ENCODE measurements at places on chromosomes 7 and 10. TPM values are rescaled to one million over a fixed set of nuclear protein-coding genes. Genes with fewer than 3 reads are reported as not detected.

Gene TMEM168
- 17.9 TPM for total RNA-seq

Gene CDC14C
- not detected for total RNA-seq

Gene CHRM2
- not detected for total RNA-seq

Gene ADIRF
- total RNA-seq = 504 TPM

Gene CFAP46
- total RNA-seq = 0.24 TPM

Gene SH2D4B
- total RNA-seq = 0.13 TPM

Gene TET1
- total RNA-seq = 7.1 TPM

Gene FAM25C
- not detected for total RNA-seq

Gene MEST
- 953 TPM for total RNA-seq

Gene CXCL12
- 53.4 TPM for total RNA-seq

Gene SFXN2
- total RNA-seq = 4.5 TPM

Gene CCL24
- total RNA-seq = 2.5 TPM

Gene KLF14
- 1.4 TPM for total RNA-seq

Gene RBM33
- total RNA-seq = 53.4 TPM

Gene PLEKHS1
- not detected for total RNA-seq

Gene TMEM196
- 0.82 TPM for total RNA-seq

Gene LRRC72
- not detected for total RNA-seq

Gene ADCK2
- total RNA-seq = 24.2 TPM

Gene OR6B1
- total RNA-seq = not detected

Gene FOXP2
- 16.7 TPM for total RNA-seq

Gene CPA4
- 3.0 TPM for total RNA-seq

Gene TMEM139
- 1.6 TPM for total RNA-seq

Gene ECHDC3
- total RNA-seq = 138 TPM

Gene FIGNL1
- total RNA-seq = 7.0 TPM

Gene WNT16
- not detected for total RNA-seq

Gene TMEM236
- total RNA-seq = 3.3 TPM

Gene C7orf57
- not detected for total RNA-seq

Gene MASTL
- total RNA-seq = 10.4 TPM

Gene ZEB1
- 128 TPM for total RNA-seq

Gene KCNH2
- 0.12 TPM for total RNA-seq

Gene IRF5
- 5.3 TPM for total RNA-seq

Gene HUS1
- 43.0 TPM for total RNA-seq

Gene OR2A1
- 0.95 TPM for total RNA-seq

Gene HOXA2
- total RNA-seq = 1.1 TPM

Gene DNA2
- 2.3 TPM for total RNA-seq

Gene EPO
- not detected for total RNA-seq

Gene HSPA12A
- total RNA-seq = 55.1 TPM

Gene FBXW4
- 51.0 TPM for total RNA-seq

Gene CHCHD1
- 20.5 TPM for total RNA-seq

Gene TRDMT1
- total RNA-seq = 4.9 TPM

Gene PLCE1
- 12.8 TPM for total RNA-seq

Gene PILRA
- total RNA-seq = 8.6 TPM

Gene LOXL4
- total RNA-seq = 13.0 TPM

Gene LRRC17
- not detected for total RNA-seq

Gene SPDYE8
- total RNA-seq = not detected

Gene GSDME
- 24.5 TPM for total RNA-seq

Gene PNLIP
- not detected for total RNA-seq

Gene CDH23
- 25.3 TPM for total RNA-seq

Gene PTN
- 15.0 TPM for total RNA-seq

Gene MYO1G
- total RNA-seq = 3.2 TPM

Data from omental fat pad (tissue), 4 donors.